Stimulated activated CD4-positive, alpha-beta T cell treated with anti-CD3 and anti-CD28 coated beads, Interleukin-15, amount 100 ng/mL, for 1 hour (primary cell): ENCODE measurements at places on chromosomes 2 and 18.

DNA sequence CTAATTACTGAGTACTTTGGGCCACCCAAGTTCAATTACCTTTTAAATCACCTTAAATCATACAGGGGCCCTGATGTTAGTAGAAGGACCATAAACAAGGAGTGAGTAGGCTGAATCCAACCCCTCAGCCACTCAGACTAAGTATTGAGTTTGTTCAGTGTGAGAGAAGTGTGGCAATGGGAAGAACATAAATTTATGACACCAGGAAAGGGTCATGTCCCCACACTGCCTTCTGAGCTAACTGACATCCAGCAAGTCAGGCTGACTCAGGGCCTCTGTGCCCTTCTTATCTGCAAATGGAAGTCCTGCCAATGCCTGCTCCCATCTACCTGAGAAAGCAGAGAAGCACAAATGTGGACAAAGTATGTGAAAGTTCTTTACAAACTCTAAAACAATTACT lies 12.9 kb downstream of the PLEKHM3 start:
- no peak for DNase-seq

DNA sequence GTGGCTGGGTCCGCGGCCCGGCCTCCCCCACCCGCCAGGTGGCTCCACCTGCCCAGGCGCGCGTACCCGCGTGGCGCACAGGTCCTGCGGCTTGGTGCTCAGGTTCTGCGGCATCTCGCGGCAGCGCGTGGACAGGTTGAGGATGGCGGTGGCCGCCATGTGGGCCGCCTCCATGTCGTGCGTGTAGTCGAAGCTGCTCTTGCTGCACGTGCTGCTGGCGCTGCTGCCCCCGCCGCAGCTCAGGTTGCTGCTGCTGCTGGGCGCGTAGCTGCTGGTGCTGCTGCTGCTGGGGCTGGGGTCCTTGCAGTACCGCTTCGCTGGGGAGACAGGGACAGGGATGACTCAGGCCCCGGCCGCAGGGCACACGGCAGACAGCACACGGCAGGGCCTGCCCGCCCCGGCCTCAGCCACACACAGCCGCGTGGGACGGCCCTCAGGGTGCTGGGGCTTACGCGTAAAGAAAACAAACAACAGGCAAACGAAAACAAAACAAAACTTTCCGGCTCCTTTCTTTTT lies 147.7 kb upstream of the PXDN start:
- DNase-seq: no peak

- DNase-seq: no peak
These were observed 777 bp upstream of the C18orf32 start for GRCh38 chr18:49487711-49488310.

DNA sequence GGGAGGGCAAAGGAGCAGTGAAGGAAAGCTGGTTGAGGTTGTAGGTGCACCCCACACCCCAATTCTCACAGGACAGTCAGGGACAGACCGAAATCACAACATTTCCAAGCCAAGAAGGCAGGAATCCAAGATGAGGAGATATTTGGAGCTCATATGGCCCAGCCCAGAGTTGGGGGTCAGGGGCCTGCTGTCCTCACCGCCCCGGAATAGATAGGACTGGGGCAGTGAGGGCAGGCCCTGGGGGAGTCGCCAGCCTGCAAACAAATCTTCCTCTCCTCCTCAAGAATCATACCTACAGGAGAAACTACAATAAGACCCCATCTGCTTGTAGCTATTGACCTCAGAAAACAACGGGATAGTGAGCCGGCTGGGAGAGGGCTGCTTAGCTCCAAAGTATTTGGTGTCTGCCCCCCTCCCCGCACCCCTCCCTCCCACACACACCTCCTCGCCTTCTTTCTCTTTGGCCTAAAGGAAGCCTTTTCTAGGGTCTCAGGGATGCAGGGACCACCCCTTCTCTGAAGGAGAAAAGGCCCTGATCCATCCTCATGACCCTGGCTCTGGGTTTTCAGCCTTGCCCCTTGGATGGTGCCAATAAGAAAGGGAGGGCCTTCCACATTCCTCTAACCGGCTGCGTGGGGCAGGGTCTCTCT lies 3.8 kb downstream of the EN1 start:
- DNase-seq: no peak

- no peak for DNase-seq
These were observed 26.3 kb upstream of the MOCOS start for GRCh38 chr18:36160959-36161371.

DNA sequence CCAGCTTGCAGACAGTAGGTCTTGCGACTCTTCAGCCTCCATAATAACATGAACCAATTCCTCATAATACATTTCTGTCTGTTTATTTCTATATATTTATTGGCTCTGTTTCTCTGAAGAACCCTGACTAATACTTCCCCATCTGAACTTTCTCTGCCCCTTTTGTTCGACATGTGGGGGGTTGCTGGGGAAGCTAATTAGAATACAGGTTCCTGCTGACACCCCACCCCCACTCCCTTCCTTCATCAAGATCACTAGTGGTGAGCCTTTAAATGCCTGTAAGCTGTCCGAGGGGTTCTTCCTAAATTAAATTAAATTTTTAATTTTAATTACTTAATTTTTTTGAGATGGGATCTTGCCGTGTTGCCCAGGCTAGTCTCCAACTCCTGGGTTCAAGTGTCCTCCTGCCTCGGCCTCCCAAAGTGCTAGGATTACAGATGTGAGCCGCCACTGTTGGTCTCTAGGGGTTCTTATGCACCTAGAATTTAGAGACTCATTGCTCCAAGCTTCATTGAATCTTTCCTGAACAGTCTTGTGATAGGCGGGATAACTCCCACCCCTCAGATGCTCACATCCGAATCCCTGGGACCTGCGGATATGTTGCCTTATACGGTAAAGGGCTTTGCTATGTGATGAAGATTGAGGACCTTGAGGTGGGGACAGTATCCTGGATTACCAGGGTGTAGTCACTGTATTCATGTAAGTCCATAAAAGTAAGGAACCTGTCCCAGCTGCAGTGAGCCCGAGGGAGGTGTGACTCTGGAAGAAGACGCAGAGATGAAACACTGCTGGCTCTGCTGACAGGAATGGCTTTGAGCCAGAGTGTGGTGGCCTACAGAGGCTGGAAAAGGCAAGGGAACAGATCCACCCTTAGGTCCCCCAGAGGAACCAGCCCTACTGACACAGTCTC lies 26.2 kb downstream of the HPCAL1 start:
- DNase-seq: no peak

- no peak for DNase-seq
These were observed 1401.2 kb upstream of the CELF4 start for GRCh38 chr18:38966841-38967240.

GRCh38 chr18:77811503-77811902 lies 561.9 kb downstream of the GALR1 start:
- no peak for DNase-seq

DNA sequence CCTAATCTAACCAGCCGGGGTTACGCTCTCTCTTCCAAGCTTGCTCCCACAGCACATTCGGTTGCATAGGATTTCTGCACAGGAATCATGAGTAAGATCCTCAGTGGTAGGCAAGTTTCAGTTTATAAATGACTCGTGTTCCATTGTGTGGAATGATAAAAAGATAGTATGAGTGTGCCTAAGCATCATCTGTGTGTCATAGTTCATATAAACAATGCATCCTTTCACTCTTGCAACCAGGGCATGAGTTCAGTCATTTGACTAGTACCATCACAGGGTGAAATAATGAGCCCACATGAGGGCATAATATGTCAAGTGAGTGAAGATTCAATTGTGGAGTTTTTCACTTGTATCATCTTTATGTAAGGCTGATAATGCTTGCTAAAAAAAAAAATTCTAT lies 417.1 kb upstream of the CDH2 start:
- no peak for DNase-seq

DNA sequence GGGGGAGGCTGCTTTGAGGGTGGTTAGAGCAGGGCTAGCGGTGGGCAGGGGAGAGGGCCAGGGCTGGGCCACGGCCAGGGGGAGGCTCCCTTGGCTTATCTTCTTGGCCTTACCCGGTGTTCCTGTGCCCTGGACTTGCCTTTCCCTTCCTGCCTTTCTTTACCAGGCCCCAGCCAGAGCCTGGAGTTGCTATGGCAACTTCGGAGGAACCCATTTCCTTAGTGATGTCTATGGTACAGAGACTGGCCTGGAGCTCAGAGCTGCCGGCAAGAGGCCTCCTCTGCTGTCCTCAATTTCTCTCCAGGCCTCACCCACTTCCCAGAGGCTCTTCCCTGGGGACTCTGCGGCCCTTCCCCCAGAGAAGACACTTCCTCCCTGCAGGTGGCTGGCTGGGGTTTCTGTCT lies 11.5 kb downstream of the SPEG start:
- no peak for DNase-seq

GRCh38 chr2:15614545-15615300 lies 23.1 kb downstream of the DDX1 start:
- no peak for DNase-seq

GRCh38 chr2:88852753-88853402 lies 161.4 kb downstream of the RPIA start:
- no peak for DNase-seq

- DNase-seq: no peak
These were observed 529.4 kb downstream of the DCC start for GRCh38 chr18:52869349-52869923.

DNA sequence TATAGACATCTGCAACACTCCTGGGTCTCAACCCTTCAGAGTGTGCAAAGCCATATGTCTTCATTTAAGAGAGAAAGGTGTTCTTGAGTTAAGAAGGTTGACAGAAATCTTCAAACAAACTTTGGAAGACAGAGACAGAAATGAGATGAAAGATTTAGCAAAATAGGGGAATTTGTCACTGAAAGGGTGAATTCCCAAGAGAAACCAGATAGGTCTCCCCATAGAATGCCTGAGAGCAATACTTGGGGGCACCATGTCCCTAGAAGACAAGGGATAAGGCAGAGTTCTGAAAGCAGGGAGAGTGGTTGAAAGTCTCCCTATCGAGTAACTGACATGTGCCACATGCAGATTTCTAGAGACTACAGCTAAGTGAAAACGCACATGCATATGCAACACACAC lies 50.0 kb downstream of the AP1S3 start:
- DNase-seq: no peak

- DNase-seq: no peak
These were observed 11.6 kb downstream of the TRIB2 start for GRCh38 chr2:12728221-12728777.

GRCh38 chr2:150485871-150486538 lies 1.5 kb downstream of the RND3 start:
- DNase-seq: no peak

GRCh38 chr2:100812116-100812515 lies 7.8 kb upstream of the NPAS2 start:
- no peak for DNase-seq

- DNase-seq: no peak
These were observed 101.2 kb downstream of the ZNF236 start for GRCh38 chr18:76923485-76924085.

GRCh38 chr2:147137711-147138110 lies 707.1 kb upstream of the ACVR2A start:
- DNase-seq: no peak

DNA sequence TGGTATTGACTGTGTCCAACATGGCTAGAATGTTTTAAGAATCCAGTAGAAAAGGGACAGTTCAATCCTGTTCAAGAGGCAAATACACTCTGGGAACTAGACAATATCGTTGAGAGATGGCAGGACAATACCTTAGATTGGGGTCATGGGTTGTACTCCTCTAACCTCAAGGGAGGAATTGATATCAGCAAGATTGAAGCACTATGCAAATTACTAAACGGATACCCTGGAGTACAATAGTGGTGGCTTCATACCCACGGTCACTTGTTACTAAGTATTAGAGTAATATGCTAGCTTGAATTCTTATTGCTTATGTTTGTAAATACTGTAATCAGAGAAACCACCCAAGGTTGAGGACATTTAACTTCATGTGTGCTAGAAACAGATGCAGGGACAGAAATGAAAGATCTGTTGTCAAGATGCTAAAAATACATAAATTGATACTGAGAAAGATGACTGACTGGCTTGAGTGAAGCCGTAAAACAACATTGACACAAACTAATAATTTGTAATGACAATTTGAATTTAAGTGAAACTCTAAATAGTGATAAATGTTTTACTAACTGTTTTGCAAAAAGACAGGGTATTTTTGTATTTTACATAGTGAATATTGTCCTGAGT lies 73.3 kb downstream of the KCNJ3 start:
- DNase-seq: no peak

DNA sequence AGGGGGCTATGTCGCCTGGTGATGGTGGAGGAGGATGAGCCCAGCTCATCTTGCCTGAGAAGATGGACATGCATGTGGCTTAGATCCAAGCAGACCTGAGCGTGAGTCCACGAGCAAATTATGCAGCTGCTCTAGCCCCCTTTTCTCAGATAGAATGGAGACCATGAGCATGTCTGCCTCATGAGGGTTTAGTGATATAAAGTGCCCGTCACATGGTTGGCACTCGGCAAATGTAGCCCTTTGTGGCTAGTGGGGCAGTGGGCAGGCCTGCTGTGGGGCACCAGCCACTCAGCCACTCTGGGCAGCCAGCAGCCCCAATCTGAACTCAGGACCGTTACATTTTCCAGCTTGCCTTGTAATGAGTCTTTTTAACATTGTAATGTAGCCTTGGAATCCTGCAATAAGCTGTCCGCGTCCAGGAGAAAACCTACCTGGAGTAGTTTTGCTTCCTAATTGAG lies 92.1 kb upstream of the HS6ST1 start:
- no peak for DNase-seq

- no peak for DNase-seq
These were observed 143.3 kb downstream of the FTCDNL1 start for GRCh38 chr2:199707593-199708185.

DNA sequence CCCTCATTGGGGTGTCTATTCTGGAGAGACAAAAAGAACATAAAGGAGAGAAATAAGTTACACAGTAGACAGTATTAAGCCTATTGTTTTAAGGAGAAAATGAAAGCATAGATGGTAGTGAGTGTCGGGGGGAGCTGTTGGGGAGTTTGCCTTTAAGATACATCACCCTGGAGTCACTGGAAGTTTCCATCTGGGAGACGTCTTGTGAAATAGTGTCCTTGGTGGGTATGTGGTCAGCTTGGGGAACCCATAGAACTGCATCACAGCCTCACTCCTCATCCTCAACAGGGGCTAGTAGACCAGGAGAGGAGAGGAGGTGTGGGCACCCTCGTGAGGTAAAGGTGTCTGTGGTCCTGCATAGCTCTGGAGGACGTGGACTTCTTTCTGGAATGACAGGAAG lies 60.6 kb downstream of the RNF144A start:
- DNase-seq: no peak
